Mucosa of descending colon (tissue), 3 donors: ENCODE measurements at places on chromosomes 13 and 19. TPM values are rescaled to one million over a fixed set of nuclear protein-coding genes. Genes with fewer than 3 reads are reported as not detected.
A peak's percentile ranks its signal among the peaks of the same experiment; 100 is the strongest.

DNA sequence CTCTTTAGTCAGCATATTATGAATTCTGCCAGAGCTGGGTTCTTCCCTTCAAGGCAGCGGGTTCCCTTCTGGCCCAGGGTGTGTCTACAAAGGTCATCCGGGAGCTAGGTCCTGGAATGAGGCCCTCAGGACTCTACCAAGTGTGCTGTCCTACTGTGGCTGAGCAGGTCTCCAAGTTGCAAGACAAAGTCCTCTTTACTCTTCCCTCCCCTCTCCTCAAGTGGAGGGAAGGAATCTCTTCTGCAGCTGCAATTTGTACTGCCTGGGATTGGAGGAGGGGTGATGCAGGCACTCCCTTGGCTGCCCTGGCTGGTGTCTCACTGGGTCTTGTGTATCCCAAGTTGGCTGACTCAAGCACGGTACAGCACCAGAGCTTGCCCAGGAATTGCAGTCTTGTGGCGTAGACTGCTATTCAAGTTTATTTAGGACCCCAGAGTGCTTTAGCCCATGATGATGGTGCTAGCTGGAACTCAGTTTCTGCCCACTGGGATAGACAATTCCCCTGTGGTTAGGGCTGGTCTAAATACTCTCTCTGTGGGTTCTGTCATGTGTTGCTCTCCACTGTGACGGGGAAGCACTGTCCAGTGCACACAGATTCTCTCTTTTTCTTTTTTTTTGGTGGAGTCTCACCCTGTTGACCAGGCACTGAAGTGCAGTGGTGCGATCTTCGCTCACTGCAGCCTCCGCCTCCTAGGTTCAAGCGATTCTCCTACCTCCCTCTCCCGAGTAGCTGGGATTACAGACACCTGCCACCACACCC, 28.5 kb downstream of the RFC3 start:
- DNase-seq = no peak

Gene ZNF844
- total RNA-seq = 11.7 TPM

- DNase-seq = no peak
Observed at GRCh38 chr13:79340490-79340889, 65.6 kb downstream of the RBM26 start.

Gene CFD
- 110 TPM for total RNA-seq

DNA sequence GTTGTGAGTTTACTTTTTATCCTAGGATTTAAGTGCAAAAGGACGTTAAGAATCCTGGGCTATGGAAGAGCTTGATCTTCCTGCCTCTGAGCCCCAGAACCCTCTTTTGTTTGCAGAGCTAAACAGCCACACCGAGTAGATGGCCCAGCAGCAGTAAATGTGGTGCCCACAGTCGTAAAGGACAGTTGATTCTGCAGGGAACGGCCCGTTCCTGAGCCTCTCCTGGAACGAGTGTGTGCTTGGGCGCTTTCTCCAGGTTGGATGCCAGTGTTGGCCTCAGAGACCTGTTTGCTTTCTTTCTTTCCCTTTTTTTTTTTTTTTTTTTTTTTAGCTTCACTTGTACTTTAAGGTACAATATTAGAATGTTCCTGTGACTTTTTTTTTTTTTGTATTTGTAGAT, 41.7 kb downstream of the SPATA13 start:
- peak; percentile 70 for DNase-seq

DNA sequence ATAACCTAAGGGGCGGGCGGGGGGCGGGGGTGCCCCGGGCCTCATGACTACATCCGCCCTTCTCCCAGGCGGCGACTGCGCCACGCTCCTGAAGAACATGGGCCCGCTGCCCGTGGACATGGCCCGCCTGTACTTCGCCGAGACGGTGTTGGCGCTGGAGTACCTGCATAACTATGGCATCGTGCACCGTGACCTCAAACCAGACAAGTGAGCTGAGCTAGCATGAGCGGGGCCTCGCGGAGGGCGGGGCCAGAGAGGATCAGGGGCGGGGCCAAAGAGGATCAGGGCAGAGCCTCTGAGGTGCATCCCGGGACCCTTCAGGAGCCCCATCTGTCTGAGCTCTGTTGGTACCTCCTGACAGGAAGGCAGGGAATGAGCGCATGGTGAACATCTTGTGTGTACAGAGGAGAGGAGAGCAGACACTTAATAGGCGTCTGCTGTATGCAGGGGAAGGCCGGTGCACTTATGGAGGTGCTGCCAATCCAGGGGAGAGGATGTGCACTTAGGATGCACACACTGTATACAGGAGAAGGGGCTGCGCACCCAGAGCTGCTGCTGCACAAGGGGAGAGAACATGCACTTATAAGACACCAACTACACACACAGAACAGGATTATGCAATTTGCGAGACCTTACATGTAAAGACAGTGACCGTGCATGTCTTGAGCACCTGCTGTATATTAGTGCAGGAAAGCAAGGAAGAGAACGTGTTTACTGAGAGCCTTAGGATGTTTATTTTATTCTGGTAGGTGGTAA, 20.9 kb upstream of the PIK3R2 start:
- DNase-seq = no peak

DNA sequence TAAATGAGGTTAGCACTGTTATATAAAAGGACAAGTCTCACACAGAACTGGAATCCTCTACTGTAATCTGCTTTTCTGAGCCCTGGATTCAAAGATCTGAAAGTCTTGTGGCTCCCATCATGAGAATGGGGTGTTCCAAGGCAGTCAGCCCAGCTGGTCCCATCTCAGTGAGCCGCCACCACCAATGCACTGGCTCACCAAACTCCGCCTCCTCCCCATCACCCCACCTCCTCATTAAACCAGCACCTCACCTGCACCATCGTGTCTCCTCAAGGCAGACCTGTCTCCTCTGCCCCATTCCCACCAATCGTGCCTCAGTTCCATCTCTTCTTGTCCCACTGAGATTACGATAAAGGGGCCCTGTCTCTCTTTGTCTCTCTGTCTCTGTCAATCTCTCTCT, 166.7 kb downstream of the USP12 start:
- no peak for DNase-seq
